ENCODE measurements at places on chromosomes 6 and 20.

DNA sequence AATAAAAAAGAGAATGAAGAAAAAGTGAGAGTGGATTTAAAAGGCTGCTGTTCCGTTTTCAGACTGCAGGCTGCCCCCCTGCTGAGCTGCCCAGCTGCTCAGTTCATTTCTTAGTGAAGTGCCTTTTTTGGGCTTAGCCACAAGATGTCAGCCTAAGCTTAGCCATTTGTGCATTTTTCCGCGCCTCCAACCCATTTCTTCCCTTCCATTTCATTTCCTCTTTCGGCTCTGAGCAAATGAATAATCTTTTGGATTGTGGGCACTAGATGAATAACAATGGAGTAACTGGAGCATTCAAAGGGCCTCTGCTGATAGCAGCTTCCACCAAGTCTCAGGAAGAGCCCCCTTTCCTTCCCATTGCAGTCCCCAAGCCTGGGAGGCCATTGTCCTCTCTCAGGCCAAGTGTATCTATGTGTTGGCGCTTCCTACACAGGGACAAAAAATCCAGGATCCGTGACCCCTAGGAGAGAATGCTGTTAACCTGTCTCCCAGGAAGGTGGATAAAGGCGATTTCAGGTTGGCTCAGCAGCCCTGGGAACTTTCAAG lies 83.5 kb upstream of the SPTLC3 start:
- no peak for DNase-seq

- no peak for DNase-seq
Measured at GRCh38 chr6:30887901-30888815, 3.8 kb downstream of the DDR1 start.

DNA sequence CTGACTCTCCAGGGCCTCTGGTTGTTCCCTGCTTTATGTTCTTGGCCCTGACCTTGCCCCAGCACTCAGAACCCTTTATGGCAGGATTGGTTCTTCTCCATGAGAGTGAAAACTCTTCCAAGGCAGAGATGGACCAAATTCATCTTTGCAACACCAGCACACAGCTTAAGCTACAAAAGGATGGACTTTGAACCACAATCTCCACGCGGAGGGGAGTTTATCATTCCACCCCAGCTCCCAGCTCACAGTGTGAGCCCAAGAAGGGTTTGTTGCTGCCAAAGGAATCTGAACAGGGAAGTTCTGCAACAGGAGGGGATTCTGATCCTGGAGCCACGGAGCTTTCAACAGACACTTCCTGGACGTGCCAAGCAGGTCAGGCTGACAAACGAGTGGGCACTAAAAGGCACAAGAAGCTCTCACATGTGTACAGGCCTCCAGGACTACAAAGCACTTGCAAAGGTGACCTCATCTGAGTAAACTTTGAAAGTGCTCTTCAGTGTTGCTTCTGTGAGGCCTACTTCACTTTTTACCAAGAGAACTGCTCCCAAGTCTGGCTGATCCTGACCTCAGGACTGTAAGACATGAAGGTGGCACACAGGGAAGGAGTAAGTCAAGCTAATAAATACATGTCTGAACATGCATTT lies 8.9 kb downstream of the FITM2 start:
- no peak for DNase-seq

GRCh38 chr20:50518270-50518721 lies 8.1 kb downstream of the PTPN1 start:
- no peak for DNase-seq

DNA sequence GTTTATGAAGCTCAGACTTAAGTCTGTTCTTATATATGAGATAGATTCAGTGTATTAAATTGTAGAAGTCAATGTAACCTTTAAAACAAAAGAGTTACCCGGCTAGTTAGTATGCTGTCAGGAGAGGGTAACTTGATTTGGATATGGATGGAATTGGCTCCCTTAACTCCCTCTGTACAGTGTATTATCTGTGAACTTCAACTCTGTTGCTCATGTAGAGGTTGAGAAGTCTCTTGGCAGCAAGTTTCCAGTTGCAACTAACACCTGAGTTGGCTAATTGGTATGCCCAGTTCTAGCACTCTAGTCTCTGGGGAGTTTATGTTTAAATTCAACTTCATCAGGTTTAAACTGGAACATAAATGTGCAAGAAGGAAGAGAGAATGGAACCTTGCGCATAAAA lies 111.0 kb downstream of the NCOA3 start:
- DNase-seq, result no peak

DNA sequence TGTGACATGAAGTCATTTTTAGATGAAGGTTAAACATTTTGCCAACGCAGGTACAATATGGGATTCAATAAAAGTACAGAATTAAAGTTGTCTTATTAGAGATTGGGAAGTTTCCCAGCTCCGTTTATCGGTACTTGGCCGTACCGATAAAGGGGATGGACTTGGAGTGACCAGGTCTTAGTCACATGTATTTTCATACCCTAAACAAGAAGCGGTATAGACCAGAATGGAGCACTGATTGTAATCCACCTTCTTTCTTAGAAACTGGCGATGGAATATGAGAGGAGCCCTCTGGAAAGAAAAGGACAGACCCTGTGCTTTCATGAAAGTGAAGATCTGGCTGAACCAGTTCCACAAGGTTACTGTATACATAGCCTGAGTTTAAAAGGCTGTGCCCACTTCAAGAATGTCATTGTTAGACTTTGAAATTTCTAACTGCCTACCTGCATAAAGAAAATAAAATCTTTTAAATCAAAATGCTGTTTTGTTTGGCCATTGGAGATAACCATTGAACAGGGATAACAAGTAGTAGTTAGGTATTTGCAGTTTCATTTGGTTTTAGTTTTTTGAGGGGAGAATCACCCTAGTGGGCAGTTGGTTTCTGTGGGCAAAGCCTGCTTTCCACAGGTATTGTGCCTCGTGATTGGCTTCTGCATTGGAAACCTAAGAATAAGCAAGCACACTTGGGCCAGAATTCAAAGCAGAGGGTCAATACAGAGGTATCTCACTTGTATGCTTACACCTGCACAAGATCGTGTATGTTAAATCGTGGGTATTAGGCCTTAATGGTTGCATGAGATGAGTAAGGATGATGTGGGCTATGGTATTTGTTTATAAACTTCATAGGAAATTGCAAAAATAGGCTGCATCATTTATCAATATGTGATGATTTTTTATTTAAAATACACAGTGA lies 11.2 kb upstream of the ZNFX1 start:
- DNase-seq, result no peak

- DNase-seq, result no peak
Measured at GRCh38 chr6:114049367-114049966, 78.5 kb upstream of the HDAC2 start.

- no peak for DNase-seq
Measured at GRCh38 chr6:131629651-131630050, 1.6 kb upstream of the MED23 start.

- DNase-seq, result no peak
Measured at GRCh38 chr20:47278907-47279348, 77.6 kb downstream of the ZMYND8 start.

DNA sequence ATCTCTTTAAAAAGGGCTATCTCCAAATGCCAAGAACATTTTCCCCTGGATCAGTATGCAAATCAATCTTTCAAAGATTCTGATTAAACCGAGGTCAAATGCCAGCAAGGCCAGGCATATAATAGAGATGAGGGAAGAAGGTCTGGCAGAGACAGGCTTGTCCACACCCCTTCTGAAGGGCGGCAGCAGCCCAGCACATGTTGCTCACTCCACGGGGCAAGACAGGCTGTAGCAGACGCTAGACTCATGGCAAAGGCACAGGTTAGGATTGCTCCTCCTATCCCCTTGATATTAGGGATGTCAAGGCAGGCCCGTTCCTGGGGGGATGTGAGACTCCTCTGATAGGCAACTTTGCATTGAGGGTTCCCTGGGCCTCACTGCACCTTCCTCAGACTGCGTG lies 104.7 kb upstream of the RIN2 start:
- DNase-seq, result no peak

GRCh38 chr6:156309017-156309416 lies 468.2 kb upstream of the ARID1B start:
- no peak for DNase-seq
